ENCODE measurements at places on chromosomes 12 and 14. TPM values are rescaled to one million over a fixed set of nuclear protein-coding genes. Genes with fewer than 3 reads are reported as not detected.

DNA sequence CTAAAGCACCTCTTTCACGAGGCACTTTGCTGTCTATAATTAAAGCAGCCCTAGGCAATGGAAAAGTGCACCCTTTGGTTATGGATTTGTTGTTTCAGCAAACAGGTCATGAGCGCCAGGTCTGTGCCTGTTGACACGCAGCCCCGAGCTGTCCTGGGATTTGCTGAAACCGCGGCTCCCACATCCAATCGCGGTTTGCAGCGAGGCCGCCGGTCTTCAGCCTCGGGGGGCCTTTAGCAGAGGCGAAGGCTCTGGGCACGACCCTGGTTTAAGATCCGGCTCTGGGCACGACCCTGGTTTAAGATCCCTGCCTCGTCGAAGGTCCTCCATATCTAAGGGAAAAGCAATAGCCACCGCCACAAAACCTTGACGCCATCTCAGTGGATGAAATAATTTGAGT lies 79.2 kb downstream of the GLT1D1 start:
- DNase-seq = no peak

GRCh38 chr12:66688846-66689439 lies 10.1 kb upstream of the GRIP1 start:
- DNase-seq = peak; percentile 55

DNA sequence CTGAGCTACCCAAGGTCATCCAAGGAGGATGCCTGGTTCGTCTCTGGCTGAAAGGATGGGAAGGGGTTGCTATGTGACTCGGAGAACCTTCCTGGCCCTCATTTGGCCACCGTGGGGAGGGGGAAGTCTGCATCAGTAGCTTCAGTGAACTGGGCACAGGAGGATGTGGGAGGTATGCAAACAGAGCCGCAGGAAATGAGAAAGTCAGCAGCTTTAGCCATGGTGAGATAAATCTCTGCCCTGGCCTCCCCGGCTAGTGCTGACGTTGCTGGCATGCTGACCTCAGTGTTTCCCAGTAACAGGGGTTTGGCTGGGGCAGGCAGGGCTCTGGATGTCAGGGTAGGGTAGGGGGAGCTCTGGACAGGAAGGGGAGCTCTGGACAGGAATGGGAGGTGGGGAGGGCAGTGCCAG lies 2.3 kb upstream of the CEBPE start:
- DNase-seq = peak; percentile 39

DNA sequence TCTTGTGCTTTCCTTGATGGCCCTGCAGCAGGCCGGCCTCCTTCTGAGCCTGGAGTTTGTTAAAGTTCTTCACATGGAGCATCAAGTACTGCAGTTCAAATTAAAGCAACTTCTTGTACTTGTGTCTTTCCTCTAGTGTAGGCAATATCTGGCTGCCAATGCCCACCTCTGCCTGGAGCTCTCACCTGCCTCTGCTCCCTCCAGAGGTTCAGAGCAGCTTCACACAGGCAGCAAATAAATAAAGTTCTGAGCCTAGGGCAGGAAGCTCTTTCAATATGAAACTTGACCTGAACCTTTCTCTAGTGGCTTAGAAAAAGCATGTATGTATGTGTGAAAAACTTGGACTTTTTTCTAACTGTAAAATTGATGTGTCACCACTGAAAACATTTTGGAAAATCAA lies 65.9 kb downstream of the ITPR2 start:
- DNase-seq = no peak

- DNase-seq = no peak
Observed at GRCh38 chr12:51189790-51190355, 16.9 kb upstream of the TFCP2 start.

- no peak for DNase-seq
Observed at GRCh38 chr12:65668981-65669695, 155.1 kb upstream of the HMGA2 start.

DNA sequence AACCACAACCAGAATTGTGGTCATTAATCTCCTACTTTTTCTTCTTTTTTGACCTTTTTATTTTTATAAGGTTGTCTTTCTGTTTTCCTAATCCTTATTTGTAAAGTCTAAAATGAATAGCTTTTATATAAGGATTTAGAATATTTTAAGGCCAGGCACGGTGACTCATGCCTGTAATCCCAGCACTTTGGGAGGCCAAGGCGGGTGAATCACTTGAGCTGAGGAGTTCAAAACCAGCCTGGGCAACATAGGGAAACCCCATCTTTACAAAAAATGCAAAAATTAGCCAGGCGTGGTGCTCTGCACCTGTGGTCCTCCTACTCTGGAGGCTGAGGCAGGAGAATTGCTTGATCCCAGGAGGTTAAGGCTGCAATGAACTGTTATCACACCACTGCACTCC lies 55.1 kb downstream of the IFT81 start:
- no peak for DNase-seq

GRCh38 chr12:96606644-96607043 lies 117.3 kb downstream of the CFAP54 start:
- DNase-seq = no peak

GRCh38 chr12:41188841-41189394 lies 798 bp downstream of the PDZRN4 start:
- DNase-seq = no peak

DNA sequence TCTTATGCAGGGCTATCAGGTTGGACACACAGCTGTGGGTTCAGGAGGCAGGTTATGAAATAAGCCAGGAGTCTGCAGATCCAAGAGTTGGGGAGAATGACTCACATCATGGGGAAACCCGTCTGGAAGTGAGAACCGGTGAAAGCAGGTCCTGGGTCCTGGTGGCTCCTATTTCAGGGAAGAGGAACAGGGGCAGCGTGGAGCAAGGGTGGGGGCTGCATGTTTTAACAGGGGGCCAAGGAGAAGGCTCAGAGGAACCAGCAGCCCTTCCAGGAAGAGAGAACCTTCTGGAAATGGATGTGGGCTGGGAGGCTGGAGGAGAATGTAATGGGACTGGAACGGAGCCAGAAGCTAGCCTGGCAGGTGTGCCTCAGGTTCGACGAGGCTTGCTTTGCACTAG lies 7.8 kb upstream of the KRT74 start:
- DNase-seq = no peak

DNA sequence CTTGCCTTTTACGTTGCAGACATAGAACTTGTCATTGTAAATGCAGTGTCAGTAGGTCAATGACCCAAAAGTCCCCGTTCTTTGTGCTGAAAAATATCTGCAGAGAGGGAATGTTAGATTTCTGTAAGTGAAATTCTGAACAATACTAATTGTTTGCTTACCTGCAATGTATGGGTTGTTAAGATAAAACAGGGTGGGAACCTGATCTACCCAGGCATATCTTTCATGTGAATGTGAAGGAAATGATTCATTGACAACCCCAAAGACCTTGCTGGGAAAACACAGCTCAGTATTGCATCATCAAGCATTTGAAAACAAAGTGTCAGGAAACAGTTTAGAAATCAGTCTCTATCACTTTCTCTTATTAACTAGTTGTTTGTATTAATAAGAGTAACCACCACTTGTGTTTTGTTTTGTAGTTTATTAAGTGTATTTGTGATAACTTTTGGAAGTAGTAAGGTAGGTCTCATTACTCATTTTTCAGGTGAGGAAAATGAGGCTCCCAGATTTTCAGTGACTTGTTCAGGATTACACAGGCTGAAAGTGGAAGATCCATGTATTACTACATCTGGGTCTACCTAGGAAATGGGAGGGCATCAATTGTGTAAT lies 57.9 kb upstream of the SLC38A2 start:
- DNase-seq = peak; percentile 42

DNA sequence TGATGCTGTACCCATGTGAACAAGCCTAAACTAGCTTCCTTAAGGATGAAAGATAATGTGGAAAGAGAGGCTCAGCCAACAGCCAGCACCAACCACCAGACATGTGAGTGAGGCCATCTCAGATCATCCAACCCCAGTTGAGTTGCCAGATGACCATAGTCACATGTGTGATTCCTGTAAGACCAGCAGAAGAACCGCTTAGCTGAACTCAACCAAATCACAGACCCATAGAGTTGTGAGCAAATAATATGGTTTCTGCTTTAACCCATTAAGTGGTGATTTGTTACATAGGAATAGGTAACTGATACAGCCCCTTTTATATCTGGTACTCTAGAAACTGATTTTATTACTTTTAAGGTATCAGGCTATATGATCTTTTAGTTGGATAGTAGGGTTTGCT lies 17.6 kb upstream of the ELK3 start:
- DNase-seq = no peak

GRCh38 chr12:47458279-47458678 lies 247.6 kb downstream of the RPAP3 start:
- DNase-seq = no peak

DNA sequence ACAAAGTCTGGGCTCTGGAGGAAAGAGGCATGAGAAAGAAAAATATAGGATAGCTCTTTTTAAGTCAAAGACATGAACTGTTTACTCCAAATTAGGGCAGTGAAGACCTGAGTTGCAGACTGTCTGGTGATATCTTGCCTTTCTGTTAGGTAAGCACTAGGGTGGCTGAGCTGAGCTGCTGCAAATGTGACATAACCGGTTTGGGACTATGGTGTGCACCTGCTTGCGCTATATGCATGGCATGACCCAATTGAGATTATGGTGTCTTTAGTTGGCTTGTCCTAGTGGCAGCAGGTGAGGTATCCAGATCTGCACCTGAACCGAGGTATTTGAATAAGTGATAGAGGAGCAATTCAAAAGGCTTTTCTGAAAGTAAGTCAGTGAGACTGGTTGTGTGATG lies 345.6 kb downstream of the APAF1 start:
- no peak for DNase-seq

- no peak for DNase-seq
Observed at GRCh38 chr12:105318651-105319483, 11.6 kb upstream of the C12orf75 start.

DNA sequence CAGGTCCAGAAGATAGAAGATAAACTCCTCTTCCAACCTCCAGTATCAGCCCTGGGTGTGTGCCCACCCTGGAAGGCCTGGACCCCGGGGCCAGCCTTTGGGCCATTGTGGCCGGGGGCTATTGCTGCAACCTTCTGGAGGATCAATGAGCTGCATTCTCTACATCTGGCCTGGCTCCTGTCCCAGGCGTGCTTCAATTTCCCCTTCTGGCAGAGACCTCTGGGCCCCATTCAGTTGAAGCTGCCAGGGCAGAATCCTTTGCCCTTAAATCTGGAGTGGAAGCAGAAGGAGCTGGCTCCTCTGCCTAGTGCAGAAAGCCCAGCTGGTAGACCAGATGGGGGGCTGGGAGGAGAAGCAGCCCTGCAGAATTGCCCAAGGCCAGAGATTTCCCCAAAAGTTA lies 10.0 kb downstream of the NYNRIN start:
- peak; percentile 75 for DNase-seq

DNA sequence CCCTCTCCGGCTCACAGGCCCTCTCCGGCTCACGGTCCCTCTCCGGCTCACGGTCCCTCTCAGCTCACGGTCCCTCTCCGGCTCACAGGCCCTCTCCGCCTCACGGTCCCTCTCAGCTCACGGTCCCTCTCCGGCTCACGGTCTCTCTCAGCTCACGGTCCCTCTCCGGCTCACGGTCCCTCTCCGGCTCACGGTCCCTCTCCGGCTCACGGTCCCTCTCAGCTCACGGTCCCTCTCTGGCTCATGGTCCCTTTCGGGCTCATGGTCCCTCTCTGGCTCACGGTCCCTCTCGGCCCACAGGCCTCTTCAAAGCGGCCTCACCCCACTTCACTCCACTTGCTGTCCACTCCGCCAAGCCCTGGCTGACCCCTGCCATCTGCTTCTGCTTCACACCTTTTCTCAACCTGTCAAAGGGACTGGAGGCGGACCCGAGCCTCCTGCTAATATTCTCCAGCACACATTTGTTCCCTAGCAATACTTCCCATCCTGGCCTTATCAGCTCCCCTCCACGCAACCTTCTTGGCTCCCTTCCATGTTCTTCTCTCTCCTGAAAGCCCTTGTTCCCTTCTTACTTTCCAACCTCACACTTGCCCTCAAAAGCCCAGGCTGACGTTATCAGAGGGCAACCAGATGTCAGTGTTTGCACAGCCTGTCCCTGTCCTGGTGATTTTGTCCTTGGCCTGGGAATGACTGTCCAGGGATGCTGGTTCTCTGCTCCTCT lies 176.7 kb downstream of the CALM1 start:
- no peak for DNase-seq

- DNase-seq = no peak
Observed at GRCh38 chr12:105865886-105866285, 272.9 kb downstream of the NUAK1 start.

- DNase-seq = no peak
Observed at GRCh38 chr12:42828836-42829235, 239.3 kb upstream of the PRICKLE1 start.

DNA sequence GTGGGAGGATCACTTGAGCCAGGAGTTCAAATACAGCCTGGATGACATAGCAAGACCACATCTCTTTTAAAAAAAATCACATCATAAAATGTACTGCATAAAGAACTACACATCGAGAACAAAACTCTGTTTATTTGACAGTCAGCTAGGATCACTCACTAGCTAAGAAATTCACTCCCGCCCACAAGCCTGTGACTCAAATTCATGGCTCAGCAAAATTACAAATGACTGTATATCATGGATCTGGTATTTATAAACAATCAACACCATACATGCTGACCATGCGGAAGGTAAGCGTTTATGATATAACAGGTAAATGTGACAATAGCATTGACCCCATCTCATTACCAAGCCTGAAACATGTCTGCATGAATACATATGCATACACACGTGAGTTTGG lies 206.5 kb downstream of the EFCAB11 start:
- DNase-seq = no peak

- no peak for DNase-seq
Observed at GRCh38 chr14:68877993-68878575, 85.2 kb upstream of the ZFP36L1 start.

- no peak for DNase-seq
Observed at GRCh38 chr12:2393016-2393415, 340.2 kb downstream of the CACNA1C start.

Gene LGR5
- total RNA-seq = 1.4 TPM

Gene BICDL1
- total RNA-seq = 20.9 TPM

Gene PRH2
- not detected for total RNA-seq

Gene PDE3A
- 5.2 TPM for total RNA-seq

Gene LAG3
- total RNA-seq = 0.82 TPM

Gene C12orf60
- total RNA-seq = 0.55 TPM

Gene CDKN1B
- 89.4 TPM for total RNA-seq

Gene INTS13
- total RNA-seq = 19.0 TPM

Gene MDGA2
- 3.2 TPM for total RNA-seq

Gene NFE2
- total RNA-seq = 6.9 TPM

Gene KRT72
- total RNA-seq = not detected

Gene ACRBP
- total RNA-seq = 1.6 TPM

Gene CMAS
- total RNA-seq = 37.4 TPM

Gene LRRC10
- total RNA-seq = 0.40 TPM

Gene LMO3
- total RNA-seq = 176 TPM

Gene OVCH1
- total RNA-seq = not detected

Gene BEGAIN
- total RNA-seq = 1.3 TPM

Gene ANKRD13A
- total RNA-seq = 83.0 TPM

Gene GDF3
- total RNA-seq = not detected

Measured in lung (tissue), 17 donors.